ENCODE measurements at places on chromosomes 5 and 9.
A peak's percentile ranks its signal among the peaks of the same experiment; 100 is the strongest.

DNA sequence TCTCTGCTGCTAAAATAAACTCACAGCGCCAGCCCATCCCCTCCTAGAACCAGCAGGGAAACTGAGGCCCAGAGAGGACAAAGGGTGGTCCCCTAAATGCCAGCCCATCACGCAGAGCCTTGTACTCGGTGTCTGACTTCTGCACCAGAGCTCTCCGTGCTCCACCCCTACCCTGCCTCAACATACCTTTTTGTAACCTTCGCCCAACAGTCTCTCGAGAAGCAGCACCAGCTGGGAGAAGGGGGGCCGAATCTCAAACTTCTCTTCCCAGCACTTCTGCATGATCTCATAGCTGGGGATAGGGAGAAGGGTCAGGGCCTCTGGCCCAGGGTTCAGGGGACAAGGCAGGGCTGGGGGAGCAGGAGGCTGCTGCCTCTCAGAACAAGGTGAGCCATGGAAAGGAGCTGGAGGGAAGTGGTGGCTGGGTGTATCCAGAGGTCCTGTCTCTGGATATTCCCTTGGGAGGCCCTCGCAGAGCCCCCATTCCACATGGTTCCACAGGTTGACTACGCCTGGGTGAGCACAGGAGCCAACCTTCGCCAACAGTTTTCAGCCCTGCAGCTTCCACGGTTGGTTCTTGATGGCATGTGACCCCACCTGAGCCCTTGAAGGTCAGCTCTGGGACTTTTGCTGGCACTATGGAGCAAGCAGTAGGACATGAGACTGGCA lies 32.3 kb upstream of the CSF1R start:
- no peak for DNase-seq

GRCh38 chr5:143758750-143759149 lies 53.2 kb upstream of the HMHB1 start:
- DNase-seq, result no peak

GRCh38 chr9:137428841-137429545 lies 5.8 kb downstream of the NOXA1 start:
- DNase-seq, result no peak

- no peak for DNase-seq
Observed at GRCh38 chr9:133842174-133842573, 104.0 kb upstream of the SARDH start.

GRCh38 chr5:53426512-53426830 lies 54.0 kb upstream of the FST start:
- no peak for DNase-seq

DNA sequence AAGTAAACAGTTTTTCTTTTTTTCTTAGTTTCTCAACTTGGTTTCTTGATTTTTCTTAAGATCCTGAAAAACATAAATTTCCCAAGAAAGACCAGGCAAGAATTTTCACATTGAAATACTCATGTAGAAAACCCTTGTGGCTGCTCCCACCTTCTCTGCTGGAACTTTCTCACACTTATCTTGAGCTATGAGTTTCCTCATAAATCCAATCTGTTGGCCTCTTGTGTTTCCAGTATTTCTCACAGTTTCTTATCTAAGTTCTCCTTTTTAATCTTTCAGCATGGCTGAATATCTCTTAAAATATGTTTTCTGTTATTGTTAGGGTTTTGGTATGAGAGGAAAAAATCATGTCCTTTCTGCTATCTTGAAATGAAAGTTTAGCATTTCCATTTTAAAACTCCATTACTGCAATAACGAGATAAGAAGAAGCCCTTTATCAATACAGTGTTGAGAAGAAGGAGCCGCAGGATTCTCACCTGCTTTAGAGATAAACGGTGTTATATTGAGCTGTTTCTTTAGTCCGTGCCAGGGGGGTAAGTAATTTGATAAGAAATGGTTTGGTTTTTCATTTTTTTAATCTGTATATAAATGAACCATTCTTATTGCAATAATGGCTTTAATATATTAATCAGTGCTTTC lies 89.3 kb downstream of the ALDH1A1 start:
- DNase-seq, result no peak

- no peak for DNase-seq
Observed at GRCh38 chr5:135541807-135542502, 6.2 kb upstream of the NEUROG1 start.

- no peak for DNase-seq
Observed at GRCh38 chr9:9746826-9747225, 866.0 kb downstream of the PTPRD start.

DNA sequence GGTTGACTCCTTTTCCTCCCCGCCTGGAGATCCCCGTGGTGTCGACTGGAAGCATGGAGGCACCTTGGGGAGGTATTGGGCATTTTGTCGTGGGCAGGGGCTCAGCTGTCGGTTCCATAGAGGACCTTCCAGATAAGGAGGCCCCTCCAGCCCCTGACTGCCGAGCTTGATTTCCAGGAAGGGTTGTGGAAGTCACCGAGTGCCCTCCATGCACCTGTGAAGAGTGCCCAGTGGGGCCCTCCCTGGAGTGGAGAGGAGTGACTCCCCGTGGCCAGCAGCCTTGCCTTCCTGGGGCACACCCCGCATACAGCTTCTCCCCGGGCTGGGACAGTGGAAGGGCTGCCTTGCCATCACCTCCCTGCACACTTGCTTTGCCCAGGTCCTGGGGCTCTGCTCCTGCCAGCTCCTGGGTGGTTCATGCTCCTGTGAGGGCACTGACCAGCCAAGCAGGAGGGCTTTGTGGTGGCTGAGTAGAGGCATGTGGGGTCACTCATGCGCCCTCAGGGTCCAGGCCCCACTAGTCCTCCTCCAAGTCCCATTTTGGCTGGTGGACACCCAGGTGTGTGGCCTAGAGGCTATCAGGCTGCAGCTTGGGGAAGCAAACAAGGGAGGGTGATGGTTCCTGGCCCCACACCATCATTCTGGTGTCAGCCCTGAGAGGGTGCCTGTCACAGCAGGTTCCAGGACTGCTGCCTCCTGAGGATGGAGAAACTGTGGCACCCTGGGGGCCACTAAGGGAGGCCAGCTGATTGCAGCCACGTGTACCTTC lies 133.0 kb downstream of the WNK2 start:
- no peak for DNase-seq

DNA sequence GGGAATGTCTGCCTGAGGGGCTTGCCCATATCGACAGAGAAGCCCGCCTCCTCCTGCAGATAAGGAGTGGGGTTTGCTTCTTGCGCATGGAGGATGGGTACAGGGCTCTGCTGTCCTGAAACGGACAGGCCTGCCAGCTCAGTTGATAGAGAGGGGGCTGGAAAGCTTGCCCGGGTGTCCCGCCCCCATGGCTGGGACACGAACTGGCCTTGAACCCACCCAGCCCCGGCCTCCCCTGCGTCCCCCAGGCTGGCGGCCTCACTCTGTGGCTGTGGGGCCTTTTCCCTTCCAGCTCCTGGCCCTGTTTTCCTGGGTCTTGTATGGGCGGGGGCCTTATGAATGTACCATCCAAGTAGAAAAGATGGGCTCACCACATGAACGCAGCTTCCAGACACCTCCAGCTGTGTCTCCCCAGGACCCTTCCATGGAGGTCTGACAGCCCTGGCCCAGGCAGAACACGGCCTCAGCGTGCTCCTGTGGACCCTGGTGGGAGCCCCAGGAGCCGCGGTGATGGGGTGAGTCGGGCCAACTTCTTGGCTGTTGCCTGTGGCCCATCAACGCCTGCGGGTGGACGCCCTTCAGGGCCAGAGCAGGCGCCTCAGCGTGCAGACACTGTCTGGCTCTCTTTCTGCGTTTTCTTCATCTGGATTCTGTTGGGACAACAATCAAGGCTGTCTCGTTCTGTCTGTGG lies 15.9 kb upstream of the SLC2A6 start:
- no peak for DNase-seq

GRCh38 chr9:123669346-123669745 lies 260.6 kb downstream of the DENND1A start:
- no peak for DNase-seq

DNA sequence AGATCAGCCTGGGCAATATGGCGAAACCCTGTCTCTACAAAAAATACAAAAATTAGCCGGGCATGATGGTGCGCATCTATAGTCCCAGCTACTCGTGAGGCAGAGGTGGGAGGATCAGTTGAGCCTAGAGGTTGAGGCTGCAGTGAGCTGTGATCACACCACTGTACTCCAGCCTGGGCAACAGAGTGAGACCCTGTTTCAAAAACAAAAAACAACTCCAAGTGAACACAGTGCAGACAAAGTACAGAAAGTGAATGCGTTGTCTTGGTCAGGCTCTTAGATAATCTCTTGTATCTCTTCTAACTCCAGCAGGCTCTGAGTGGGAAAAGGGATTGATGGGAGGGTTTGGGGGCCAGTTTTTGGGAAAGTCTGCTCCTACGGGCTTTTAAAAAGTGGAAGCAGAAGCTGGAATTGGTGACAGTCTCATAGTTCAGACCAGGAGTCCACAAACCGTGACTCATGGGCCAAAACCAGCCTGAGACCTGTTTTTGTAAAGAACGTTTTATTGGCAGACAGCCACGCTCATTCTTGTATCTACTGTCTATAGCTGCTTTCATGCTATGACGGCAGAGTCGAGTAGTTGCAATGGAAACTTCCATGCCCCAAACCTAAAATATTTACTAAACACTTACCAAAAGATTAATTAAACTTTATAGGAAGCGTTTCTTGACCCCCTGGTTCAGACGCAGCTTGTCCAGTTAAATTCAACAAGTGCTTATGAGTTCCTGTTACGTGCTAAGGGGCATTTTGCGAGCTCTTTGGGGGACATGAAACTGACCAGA lies 32.9 kb downstream of the NDST1 start:
- DNase-seq, result peak; percentile 96

GRCh38 chr9:98342098-98342819 lies 86.8 kb upstream of the TBC1D2 start:
- DNase-seq, result no peak

DNA sequence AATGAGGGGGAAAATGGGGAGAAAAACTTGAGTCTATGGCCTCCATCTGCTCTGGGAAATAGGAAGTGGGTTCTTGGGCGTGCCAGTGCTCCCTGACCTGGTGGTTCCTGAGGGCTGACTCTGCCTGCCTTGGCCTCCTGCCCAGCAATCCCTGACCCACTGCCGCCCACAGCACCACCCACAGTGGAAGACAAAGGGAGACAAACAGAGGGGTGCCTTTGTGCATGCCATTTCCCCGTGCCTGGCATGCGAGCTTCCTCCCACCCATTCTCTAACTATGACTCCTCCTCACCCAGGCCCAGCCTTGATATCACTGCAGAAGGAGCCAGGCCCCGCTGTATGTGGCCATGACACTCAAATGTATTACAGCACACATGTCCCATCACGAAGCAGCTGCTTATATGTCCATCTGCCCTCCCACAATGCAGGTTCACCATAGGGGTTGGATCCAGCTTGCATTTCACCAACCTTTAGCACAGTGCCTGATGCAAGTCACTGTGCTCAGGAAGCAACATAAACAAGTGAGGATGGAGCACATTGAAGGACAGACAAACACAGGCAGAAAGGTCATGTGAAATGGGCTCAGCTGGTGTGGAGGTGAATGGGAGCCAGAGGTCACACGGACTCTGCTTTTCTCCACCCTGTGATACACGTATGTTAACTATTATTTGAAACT lies 84.4 kb downstream of the ADRB2 start:
- DNase-seq, result peak; percentile 97

DNA sequence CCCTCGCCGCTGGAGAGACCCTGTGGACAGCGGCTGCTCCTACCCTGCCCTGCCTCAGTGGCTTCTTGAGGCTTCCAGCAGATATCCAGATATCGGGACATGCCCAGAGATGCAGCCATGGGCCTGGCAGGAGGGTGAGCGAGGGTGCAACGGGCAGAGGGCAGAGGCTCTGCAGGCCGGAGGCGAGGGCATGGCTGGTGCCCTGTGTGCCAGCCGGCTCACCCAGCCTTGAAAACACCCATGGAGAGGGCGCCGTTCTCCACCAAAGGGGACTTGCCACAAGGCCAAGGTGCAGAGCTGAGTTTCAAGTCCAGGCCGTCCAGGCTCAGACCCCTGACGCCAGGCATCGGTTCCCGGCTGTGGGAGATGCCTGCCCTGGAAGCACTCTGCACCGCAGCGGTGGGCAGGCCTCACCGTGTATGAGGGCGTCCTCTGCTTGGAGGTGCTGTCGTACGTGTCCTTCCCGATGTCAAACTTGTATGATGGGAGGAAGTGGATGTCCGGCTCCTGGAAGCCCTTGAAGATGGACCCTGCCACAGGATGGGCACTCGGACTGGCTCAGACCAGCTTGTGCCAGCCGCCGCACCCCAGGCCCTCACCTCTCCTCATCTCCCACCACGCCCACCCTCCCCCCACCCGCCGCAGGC lies 8.9 kb downstream of the INPP5E start:
- no peak for DNase-seq

DNA sequence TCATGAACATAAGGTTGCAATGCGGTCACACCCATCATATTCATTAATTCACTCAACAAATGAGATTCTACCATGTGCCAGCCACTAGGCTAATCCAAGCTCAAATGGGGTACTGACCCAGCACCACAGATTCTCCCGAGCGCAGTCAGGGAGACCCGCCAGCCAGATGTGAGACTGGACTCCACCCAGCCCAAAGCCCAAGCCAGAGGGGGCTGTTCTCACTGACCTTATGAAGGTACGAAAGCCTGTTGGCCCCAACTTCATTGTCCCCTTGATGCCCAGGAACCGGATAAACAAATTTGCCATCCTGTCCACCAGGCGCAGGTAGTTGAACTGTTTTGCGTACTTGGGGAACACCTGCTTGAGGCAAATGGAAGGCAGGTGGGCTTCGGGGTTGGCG lies 218.8 kb downstream of the DAB2IP start:
- DNase-seq, result no peak

GRCh38 chr5:57552033-57552432 lies 69.4 kb upstream of the ACTBL2 start:
- DNase-seq, result no peak

DNA sequence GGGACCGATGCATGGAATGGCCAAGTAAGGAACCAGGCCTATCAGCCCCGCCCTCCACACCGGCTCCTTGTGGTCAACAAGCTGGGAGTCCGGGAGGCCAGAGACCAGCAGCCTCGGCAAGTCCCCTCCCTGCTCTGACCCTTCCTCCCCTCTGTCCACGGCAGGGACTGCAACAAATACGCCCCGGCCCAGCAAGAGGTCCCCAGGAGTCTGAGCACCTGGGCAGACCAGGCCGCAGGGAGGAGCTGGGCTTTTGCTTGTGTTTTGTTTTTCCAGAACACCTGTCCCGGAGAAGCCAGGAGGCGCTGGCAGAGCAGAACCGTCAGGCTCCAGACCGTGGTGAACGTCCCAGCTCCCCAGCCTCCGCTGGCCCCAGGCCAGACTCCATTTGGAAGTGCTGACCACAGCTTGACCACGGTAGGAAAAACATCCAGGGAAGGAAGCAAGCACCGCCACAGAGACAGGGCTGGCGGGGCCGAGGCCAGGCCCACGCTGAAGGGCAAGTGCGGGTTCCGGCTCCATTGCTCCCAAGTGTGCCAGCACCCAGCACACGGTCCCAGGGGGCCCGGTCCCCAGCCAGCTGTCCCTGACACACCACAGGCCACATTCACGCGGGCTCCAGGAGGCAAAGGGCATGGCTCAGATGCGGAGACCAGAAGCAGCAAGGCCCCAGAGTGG lies 56.7 kb downstream of the VAV2 start:
- peak; percentile 14 for DNase-seq
